ENCODE measurements at places on chromosomes 2 and 18.

DNA sequence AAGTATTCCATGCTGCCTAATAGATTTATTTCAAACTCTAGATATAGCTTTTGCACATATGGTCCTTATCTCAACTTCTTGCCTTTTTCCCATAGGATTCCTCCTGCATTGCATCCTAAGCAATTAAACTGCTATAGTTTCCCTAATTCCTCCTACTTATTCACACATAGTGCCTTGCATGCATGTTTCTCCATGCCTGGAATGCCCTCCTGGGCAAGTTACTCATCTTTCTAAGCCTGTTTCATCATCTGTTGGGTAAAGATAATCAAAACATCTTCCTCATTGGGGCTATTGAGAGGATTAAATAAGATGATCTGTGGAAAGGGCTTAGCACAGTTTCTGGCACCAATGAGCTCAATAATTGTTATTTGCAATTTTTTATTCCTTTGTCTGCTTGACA lies 726.5 kb downstream of the SLC4A3 start:
- no peak for DNase-seq

GRCh38 chr2:18238209-18238608 lies 322.2 kb downstream of the RDH14 start:
- DNase-seq: no peak

GRCh38 chr2:9998916-9999654 lies 44.3 kb upstream of the KLF11 start:
- DNase-seq: no peak

DNA sequence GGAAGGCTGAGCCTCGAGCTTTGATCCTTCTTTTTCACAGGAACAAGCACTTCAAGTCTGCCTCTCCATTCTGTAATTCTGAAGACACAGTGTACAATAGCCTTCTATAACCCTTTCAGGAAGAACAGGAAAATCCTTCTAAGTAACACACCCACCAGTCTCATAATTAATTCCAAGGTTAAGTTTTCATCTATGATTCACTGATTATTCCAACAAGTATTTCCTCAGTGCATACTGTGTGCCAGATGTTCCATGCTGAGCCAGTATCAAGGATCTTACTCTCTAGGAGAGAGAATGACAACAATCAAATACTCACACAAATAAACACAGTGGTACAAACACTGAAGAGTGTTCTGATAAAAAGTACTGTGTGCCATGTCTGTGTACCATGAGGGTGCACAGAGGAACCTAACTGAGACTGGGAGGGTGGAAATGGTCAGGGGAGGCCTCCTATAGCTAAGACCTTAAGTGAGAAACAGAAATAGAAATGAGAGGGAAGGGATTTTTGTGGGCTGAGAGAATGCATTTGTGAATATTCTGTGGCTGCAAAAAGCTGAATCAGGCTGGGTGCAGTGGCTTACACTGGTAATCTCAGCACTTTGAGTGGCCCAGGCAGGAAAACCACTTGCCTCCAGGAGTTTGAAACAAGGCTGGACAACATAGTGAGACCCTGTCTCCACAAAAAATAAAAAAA lies 7.3 kb upstream of the MTLN start:
- no peak for DNase-seq

GRCh38 chr2:138956116-138956515 lies 175.9 kb upstream of the NXPH2 start:
- no peak for DNase-seq

DNA sequence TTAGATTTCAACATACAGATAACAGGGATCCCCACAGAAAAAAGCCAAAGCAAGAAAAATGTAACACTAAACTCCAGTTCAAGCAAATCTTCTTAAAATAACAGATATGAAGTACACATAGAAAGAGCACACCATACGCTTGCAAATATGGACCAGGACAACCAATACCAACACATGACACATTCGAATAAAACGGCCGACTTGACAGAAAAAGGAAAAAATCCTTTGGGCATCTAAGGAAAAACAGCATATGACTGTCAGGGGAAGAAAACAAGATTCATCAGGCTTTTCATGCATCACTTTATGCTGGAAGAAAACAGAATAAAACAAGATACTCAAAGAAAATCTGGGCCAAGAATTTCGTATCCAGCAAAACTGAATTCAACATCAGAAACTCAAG lies 16.0 kb downstream of the RNASEH1 start:
- no peak for DNase-seq

DNA sequence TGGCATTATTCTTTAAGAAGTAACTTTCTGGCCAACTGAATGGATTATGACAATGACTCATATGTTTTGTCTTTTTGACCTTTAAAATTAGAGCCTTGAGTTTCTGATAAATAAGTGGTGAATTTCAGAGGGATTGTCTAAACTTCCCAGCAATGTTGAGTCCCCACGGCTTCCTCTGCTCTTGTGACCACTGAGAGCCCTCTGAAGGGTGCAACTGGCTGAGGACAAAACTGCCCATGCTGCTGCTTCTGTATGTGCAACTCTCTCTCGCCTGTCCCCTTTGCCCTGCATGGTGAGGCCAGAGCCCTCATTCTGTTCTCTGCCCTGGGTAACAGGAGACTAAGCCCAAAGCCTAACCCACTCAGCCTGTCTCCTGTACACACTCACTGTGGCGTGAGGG lies 52.7 kb upstream of the SLC14A1 start:
- DNase-seq: no peak

- DNase-seq: no peak
Measured at GRCh38 chr2:42328148-42328833, 32.7 kb downstream of the COX7A2L start.

GRCh38 chr2:166140932-166141331 lies 13.1 kb upstream of the SCN1A start:
- no peak for DNase-seq

DNA sequence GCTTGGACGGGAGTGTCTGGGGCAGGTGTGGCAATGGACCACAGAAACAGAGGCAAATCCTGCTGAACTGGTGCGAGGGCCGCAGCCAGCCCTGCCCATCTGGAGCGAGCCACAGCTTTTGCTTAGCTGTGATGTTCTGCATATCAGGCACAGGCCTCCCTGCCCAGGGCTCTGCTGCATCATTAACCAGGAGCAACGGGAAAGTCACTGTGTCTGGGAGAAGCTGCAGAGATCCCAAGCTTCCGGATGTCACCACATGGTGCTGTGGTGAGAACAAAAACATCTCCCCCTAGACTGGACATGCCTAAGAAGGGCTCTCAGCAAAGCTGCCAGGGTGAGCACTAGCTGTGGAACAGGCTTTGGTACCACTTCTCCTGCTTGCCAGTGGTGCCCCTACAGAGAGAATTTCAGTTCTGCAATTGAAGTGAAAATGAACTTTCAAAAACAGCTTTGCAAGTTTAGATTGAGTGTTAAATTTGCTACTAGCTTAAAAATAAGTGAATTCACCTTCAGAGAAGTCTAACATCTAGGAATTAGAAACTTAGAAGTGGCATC lies 172.9 kb upstream of the MYT1L start:
- no peak for DNase-seq

GRCh38 chr2:237870126-237870525 lies 10.7 kb downstream of the RAMP1 start:
- DNase-seq: no peak

- DNase-seq: no peak
Measured at GRCh38 chr2:30639836-30640235, 167.4 kb downstream of the CAPN13 start.

- DNase-seq: no peak
Measured at GRCh38 chr18:8952769-8953760, 149.4 kb upstream of the NDUFV2 start.

DNA sequence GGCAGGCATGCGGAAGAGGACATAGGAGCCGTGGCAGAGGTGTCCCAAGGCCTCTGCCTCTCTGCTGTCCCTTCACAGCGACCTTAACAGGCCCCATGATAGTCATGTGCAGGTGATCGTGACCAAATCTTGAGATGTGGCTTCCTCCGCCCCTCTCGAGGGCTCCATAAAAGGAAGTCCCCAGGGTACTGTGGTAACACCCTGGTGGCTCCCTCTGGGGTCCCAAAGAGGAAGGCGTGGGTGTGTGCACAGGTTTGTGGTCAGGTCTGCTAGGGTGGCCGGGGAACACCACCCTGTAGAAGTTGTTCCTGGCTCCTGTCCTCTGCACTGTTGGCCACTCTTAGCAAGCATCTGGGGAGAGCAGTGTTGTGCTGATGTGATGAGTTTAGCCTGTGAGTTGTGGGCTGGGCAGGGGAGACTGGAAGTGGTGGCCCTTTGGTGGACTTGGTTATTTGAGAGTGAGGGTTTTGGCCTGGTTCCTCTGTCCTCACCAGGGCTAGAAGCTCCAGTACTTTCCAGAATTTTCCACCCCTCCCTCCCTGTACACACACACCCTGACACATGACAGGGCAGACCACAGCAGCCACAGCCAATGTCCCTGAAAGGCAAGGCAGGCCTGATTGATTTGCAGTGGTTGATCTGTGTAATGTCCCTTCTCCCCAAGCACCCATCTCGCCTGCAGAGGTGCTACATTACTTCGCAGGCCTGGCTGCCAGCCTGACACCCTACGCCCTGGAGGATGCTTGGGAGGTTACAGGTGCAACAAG lies 68.9 kb upstream of the BOD1L2 start:
- no peak for DNase-seq

- DNase-seq: no peak
Measured at GRCh38 chr2:28435814-28436351, 43.2 kb downstream of the FOSL2 start.

GRCh38 chr18:25055076-25055475 lies 296.9 kb downstream of the ZNF521 start:
- DNase-seq: no peak
